ENCODE measurements at places on chromosomes 1 and 21. TPM values are rescaled to one million over a fixed set of nuclear protein-coding genes. Genes with fewer than 3 reads are reported as not detected.

The GCSAML gene
- not detected for total RNA-seq

The LHX8 gene
- not detected for total RNA-seq

- DNase-seq, result no peak
Observed at GRCh38 chr1:231720652-231721325, 94.2 kb downstream of the DISC1 start.

- DNase-seq, result peak; percentile 1
Observed at GRCh38 chr1:90778486-90778885, 61.4 kb upstream of the BARHL2 start.

GRCh38 chr21:27146268-27146667 is 179.4 kb upstream of the ADAMTS5 start:
- no peak for DNase-seq

GRCh38 chr1:221663321-221663720 is 78.6 kb downstream of the DUSP10 start:
- DNase-seq, result no peak

GRCh38 chr1:70899735-70900134 is 147.9 kb downstream of the PTGER3 start:
- no peak for DNase-seq

DNA sequence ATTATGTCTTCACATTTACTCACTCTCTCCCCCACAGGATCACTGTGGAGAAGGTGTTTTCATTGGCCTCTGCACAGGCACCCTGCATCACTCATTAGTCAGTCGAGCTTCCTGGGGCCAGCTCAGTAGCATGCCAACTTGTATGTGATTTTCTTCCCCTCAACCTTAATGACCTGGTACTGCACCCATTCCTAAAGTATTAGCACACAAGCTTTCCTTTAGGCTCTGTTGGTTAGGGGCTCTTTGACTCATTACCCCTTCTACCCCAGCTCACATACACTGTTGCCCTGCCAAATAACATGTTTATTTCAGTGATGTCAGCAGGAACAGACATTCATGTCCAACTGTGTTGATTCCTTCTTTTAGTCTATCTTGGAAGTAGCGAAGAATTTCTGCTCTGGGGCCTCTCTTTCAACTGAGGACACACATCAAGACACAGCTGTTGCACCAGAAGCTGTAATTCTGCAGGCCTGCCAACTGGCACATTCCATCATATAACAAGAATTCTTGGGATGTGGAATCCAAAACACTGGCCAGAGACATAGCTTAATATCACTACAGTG is 603.5 kb upstream of the ADAMTS5 start:
- peak; percentile 99 for DNase-seq

GRCh38 chr21:42112857-42113256 is 41.7 kb downstream of the UMODL1 start:
- DNase-seq, result no peak

GRCh38 chr1:197985351-197985750 is 68.2 kb downstream of the LHX9 start:
- no peak for DNase-seq

GRCh38 chr21:27803571-27803970 is 836.7 kb upstream of the ADAMTS5 start:
- no peak for DNase-seq

- DNase-seq, result no peak
Observed at GRCh38 chr1:46372431-46372830, 21.7 kb upstream of the FAAH start.
